Effector CD8-positive, alpha-beta T cell (primary cell): ENCODE measurements at places on chromosomes 4 and X.

DNA sequence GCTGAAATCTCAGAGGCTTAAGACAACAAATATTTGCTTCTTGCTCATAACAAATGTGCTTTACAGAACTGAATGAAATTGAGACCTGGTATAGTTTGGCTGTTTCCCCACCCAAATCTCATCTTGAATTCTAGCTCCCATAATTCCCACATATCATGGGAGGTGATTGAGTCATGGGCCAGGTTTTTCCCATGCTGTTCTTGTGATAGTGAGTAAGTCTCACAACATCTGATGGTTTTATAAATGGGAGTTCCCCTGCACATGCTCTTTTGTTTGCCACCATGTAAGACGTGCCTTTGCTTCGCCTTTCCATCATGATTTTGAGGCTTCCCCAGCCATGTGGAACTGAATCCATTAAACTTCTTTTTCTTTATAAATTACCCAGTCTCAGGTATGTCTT is 221.1 kb upstream of the DIPK2B start:
- DNase-seq = no peak

- DNase-seq = no peak
Measured at GRCh38 chr4:1590244-1590643, 93.9 kb downstream of the FAM53A start.

DNA sequence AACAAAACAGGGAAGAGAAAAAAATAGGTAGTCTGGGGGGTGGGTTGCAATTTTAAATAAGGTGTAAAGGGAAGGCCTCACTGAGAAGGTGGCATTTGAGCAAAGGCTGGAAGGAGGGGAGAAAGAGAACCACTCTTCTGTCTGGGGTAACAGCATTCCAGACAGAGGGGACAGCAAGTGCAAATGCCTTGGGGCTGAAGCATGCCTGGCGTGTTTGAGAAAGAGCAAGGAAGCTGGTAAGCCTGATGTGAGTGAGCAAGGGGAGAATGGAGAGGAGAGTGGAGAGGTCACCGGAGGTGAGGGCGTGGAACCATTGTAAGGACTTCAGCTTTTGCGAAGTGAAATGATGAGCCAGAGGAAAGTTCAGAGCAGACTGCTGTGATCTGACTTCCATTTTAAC is 19.7 kb upstream of the DOCK11 start:
- no peak for DNase-seq

- DNase-seq = no peak
Measured at GRCh38 chr4:182730791-182731190, 186.4 kb downstream of the DCTD start.

GRCh38 chr4:7770224-7771050 is 169.2 kb downstream of the AFAP1 start:
- no peak for DNase-seq

DNA sequence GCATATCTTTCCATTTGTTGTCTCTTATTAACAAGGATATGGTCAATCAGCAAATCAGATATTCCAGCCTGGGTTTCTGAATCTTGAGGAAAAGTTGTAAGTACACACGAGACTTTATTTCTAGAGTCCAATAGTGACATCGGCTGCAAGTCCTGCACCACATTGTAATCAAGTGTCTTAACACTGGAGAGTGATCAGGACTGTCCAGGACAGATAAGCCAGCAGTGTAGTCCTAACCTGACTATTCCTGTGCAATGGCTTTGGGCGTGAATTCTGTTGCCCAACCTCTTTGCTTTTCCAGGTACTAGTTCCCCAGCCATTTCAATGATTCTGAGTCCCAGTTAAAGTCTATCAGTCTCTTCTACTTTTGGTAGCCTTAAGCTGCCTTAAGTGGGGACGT is 395.0 kb downstream of the PCDH10 start:
- no peak for DNase-seq

DNA sequence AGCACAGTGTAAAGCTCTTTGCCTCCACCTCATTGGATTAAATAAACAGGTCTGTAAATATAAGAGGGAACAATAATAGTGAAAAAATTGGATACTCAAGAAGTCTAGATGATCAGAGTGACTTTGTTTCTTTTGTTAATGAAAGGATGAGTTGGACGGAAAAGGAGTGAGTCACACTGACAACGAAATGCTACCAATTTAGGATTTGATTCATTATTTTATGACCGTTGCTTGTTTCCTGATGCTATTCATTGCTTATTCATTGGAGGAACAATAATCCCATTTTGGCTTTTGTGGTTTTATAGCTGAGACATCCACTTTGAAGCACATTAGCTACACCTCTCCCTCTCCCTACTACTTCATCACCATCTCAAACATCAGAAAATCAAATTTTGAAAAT is 74.4 kb upstream of the DYNLT3 start:
- DNase-seq = no peak

DNA sequence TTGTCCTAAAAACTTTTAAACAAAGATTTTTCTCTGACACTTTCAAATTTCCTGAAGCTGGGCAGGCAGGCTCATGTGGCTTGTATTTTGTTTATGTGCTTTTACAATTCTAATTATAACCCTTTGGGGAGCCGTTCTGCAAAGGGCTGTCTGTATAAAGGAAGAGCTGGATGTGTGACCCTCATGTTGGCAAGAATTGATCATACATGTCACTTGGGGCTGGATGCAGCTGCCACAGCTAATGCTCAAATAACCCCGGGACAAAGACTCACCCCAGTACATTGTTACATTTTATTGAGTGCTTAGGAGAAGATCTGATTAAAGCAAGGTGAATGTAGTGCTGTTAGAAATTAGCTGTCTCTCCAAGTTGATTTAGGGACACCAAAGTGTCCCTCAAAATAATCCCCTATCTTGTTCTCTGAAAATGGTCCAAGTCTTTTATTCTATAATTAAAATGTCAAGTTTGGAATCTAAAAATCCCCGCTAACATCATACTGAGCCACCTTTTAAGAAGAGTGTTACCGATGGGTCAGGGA is 13.0 kb upstream of the DAPP1 start:
- no peak for DNase-seq

DNA sequence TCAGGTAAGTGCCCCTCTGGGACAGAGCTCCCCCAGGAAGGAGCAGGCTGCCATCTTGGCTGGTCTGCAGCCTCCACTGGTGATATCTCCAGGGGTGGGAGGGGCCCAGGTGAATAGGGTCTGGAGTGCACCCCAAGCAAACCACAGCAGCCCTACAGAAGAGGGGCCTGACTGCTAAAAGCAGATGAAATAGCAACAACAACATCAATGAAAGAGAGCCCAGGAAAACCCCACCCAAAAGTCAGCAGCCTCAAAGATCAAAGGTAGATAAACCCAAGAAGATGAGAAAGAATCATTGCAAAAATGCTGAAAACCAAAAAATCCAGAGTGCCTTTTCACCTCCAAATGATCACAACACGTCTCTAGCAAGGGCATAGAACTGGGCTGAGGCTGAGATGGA is 92.5 kb upstream of the PAGE3 start:
- DNase-seq = no peak

DNA sequence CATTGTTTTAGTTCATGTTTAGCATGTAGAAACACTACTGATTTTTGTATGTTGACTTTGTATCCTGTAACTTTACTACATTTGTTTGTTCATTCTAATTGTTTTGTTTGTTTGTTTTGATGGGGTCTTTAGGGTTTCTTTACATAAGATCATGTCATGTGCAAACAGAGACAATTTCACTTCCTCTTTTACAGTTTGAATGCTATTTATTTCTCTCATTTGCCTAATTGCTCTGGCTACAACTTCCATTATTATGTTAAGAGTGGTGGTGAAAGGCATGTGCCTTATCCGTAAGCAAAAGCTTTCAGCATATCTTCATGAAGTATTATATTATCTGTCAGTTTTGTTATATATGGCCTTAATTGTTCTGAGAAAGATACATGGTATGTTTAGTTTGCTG is 571.1 kb downstream of the PCDH7 start:
- DNase-seq = no peak

DNA sequence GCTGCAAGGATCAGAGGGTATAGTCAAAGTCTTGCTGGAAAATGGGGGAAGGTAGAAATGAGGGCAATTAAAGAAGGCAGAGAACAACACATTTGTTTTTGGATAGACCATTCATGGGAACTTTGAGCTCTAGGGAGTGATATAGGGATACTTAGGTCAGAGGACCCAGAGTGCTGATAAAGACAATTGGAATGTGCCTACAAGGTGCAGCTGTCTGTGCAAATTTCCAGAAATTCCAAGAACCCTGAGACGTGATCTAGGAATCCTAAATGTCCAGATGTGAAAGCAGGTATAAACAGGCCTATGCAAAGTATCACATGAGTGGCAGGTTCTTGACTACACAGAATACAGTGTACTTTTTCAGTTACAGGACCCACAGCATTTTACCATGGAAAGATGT is 24.2 kb downstream of the FNIP2 start:
- DNase-seq = no peak

DNA sequence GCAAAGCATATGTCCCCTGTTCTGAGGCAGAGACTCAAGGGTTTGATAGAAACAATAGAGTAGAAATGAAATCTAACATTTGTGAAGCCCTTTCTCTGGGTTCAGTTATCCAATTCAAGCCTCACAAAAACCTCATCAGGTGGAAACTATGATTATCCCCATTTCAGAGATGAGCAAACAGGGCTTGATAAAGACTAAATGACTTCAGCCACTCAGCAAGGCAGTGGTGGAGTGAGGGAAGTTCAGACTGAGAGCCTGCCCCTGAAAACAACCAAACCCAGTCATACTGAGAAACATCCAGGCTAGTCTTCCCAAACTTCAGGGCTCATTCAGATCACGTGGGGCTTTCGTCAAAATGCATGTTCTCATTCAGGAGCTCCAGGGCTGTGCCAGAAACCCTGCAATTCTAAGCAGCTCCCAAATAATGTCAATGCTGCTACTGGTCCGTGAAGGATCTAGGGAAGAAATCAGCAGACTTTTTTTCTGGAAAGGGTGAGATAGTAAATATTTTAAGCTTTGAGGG is 109.6 kb upstream of the KIT start:
- DNase-seq = no peak

DNA sequence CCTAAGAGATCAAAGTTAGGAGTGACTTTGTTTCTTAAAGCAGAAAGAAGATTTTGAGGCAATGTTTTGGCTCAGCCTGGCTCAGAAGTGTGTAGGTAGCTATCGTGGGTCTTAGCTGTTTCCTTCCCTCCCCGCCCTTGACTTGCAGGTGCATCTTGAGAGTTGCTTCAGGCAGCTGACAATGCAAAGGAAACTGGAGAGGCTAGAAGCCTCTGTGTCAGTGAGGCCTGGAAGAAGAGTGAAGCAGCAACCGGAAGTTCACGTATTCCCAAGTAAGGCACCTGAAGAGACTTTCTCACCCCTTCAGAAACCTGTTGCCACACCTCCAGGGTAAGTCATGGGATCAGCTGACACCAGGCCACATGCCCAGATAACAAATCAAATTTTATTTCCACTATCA is 10.6 kb upstream of the XKRX start:
- DNase-seq = no peak

- DNase-seq = no peak
Measured at GRCh38 chr4:148141501-148141900, 300.7 kb downstream of the NR3C2 start.

GRCh38 chr4:112604589-112604988 is 32.1 kb downstream of the ZGRF1 start:
- DNase-seq = peak; percentile 1

GRCh38 chr4:108828620-108829019 is 65.8 kb upstream of the ETNPPL start:
- DNase-seq = no peak

DNA sequence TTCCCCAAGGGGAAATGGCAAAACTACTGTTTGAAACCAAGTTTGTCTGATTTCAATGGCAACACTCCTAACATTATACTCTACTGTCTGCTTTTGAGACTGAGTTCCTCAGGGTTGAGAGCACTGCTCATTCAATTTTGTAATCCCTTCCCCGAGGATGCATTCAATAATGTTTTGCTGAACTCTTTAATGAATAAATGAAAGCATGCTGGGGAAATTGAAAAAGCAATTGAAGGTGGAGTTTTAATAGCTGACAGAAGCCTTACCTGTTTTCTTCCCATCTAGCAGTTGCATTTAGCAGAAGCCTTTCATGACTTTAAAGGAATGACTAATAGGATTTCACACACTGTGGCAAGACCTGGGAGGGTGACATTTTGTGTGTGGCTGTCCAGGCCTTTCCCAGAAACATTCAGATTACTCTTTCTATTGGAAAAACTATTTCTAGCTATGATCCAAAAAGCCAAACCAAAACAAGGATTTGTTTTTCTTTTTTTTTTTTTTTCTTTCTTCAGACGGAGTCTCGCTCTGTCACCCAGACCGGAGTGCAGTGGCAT is 45.1 kb downstream of the DTHD1 start:
- no peak for DNase-seq

- DNase-seq = no peak
Measured at GRCh38 chr4:182593864-182594263, 323.3 kb downstream of the DCTD start.

GRCh38 chrX:23782455-23782854 is 518 bp upstream of the SAT1 start:
- no peak for DNase-seq

- no peak for DNase-seq
Measured at GRCh38 chr4:139956507-139957017, 197.4 kb downstream of the MAML3 start.

DNA sequence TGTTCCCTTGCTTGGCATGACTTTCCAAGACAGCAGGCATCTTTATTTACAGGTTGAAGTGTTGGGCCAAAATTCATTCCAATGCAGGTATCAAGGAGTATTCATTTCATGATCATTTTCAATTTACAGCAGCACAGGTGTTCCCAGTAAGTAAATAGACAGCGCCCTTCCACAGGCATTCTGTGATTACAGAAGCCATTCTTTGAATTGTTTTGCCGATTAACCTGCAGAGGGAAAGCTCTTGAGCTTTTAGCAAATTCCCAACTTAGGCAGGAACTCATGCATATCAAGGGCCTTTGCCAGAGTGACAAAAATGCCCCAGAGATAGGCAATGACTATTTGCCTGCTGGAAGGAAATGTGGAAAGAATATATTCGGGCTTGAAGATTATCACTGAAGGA is 6.8 kb downstream of the TXK start:
- DNase-seq = no peak

GRCh38 chr4:11028334-11028733 is 343.8 kb upstream of the CLNK start:
- DNase-seq = no peak

GRCh38 chr4:125104616-125105015 is 210.1 kb upstream of the FAT4 start:
- DNase-seq = no peak

DNA sequence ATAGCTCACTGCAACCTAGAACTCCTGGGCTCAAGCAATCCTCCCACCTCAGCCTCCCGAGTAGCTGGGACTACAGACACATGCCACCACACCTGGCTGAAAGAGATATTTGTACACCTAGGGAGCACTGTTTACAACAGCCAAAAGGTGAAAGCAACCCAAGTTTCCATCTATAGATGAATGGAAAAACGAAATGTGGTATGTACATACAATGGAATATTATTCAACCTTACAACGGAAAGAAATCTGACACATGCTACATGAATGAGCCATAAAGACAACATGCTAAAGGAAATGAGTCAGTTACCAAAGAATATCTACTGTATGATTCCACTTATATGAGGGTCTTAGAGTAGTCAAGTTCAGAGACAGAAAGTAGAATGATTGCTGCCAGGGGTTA is 52.2 kb downstream of the ABCG2 start:
- no peak for DNase-seq
